ENCODE measurements at places on chromosomes 4 and X. TPM values are rescaled to one million over a fixed set of nuclear protein-coding genes. Genes with fewer than 3 reads are reported as not detected.

The TCEAL9 gene
- total RNA-seq, result 98.3 TPM

GRCh38 chr4:113154281-113154680 is 104.8 kb downstream of the ANK2 start:
- DNase-seq, result no peak
- H3K36me3 ChIP-seq, result no peaks in the 10 kb centered on the region
- H3K4me1 ChIP-seq, result no peaks in the 10 kb centered on the region
- no peak overlapping the region for H3K27ac ChIP-seq

The TMEM255A gene
- not detected for total RNA-seq

DNA sequence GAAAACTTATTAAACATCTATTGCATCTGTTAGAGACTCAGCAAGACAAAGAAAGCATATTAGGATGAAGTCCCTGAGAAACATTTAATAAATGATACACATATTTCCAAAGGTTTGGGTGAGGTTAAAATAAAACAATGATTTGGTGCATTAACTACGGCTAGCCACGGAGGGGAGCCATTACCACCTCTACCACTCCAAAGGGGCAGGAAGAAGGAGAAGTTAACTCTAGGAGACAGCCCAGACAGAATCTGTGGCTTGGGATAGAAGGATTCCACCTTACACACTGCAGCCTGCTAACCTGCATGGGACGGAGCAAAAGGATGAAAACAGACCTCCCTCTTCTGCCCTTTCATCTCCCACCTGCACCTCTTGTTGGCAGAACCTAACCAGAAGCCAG is 189.1 kb upstream of the C1QTNF7 start:
- DNase-seq, result peak; percentile 11
- no peaks in the 10 kb centered on the region for H3K4me1 ChIP-seq
- no peak overlapping the region for H3K27ac ChIP-seq
- no peaks in the 10 kb centered on the region for H3K27me3 ChIP-seq
- H3K4me3 ChIP-seq, result no peak overlapping the region

DNA sequence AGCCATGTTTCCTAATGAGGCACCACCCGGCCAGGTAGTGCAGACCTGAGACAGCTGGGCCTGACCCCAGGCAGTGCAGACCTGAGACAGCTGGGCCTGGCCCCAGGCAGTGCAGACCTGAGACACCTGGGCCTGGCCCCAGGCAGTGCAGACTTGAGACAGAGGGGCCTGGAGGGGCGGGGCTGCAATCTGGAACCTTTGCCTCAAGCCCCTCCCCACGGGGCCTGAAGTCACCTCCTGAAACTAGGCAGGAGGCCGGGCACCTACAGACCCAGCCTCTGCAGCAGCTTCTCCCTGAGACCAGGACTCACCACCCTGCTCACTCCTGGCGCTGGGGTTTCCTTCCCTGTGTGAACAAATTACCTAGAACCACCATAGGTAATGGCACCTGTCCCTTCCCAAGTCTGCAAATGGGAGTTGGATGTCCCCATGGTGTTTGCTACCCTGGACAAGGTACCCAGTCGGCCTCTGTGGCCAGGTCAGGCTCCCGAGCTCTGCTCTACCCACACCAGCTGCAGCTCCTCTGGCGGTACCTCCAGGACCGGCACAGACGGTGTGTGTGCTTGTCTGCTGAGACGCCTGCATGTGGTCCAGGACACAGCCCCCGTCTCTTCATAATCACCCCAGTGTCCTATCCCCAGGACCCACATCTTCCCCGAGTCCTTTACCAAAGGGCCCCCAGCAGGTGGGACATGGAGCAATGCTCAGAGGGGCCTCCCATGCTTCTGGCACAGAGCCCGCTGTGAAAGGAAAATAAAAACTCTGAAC is 53.1 kb upstream of the C4orf50 start:
- no peak overlapping the region for H3K27ac ChIP-seq
- DNase-seq, result no peak
- no peaks in the 10 kb centered on the region for H3K27me3 ChIP-seq
- no peak overlapping the region for H3K4me3 ChIP-seq
- H3K36me3 ChIP-seq, result no peaks in the 10 kb centered on the region

All from endothelial cell of umbilical vein (primary cell).